ENCODE measurements at places on chromosomes 2 and 18.

- DNase-seq: peak; percentile 11
These were observed 102.6 kb downstream of the TNS1 start for GRCh38 chr2:217900010-217900779.

- peak; percentile 12 for DNase-seq
These were observed 102.9 kb upstream of the SCN1A start for GRCh38 chr2:166230724-166231070.

GRCh38 chr18:32919799-32920198, 147.0 kb upstream of the KLHL14 start:
- peak; percentile 55 for DNase-seq

DNA sequence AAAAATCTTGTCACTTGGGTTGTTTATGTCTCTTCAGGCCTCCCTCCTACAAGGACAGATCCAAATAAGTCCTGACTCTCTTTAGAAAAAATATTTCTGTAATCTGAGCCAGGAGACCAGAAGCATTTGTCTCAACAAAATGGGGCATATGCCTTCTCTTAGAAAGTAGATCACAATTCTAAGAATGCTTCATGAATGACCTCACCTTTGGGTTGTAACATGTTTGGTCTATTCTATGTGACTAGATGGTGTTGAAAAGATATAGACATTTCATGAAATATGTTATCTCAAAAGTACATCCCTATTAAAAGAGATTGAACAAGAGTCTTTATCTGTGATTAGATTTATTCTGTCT, 159.0 kb upstream of the SETBP1 start:
- peak; percentile 74 for DNase-seq

DNA sequence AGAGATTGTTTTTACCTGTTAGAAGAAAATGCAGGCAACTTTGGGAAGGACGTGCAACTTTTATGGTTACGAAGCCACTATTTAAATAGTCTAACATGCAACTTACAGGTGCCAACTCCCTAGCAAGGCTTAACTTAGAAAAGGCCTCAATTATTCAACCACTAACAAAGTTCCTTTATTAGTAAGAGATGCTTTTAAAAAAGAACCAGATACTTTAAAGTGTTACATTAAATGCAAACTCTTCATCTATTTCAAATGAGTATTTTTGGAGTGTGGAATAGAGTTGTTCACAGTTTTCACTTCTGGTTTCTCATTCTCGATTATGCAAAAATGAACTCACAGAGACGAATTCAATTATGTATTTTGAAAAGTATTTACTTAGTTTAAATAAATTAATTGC, 51.7 kb downstream of the PELI1 start:
- DNase-seq: no peak

DNA sequence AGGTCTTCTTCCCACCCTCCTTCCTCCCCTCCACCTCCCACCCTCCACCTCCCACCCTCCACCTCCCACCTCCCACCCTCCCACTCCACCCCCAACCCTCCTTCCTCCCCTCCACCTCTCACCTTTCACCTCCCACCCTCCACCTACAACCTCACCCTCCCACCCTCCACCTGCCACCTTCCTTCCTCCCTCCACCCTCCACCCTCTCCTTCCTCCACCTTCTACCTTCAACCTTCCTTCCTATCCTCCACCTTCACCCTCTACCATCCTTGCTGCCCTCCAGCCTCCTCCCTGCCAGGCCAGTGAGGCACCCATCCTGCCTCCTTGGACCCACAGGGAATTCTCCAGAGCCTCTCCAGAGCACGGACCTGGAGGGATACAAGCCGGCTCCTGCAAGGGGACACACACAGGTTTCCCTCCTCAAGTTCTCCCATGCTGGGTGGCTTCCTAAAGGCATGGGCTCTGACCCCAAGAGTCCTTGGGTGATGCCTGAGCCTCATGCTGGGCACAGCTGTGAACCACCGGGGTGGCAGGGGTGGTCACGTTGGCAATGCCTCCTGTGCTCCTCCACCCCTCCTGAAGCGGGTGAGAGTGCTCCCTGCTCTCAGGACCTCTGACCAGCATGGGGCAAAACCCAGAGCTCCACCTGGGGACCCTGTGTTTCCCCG, 293.0 kb downstream of the NDUFA10 start:
- DNase-seq: no peak

DNA sequence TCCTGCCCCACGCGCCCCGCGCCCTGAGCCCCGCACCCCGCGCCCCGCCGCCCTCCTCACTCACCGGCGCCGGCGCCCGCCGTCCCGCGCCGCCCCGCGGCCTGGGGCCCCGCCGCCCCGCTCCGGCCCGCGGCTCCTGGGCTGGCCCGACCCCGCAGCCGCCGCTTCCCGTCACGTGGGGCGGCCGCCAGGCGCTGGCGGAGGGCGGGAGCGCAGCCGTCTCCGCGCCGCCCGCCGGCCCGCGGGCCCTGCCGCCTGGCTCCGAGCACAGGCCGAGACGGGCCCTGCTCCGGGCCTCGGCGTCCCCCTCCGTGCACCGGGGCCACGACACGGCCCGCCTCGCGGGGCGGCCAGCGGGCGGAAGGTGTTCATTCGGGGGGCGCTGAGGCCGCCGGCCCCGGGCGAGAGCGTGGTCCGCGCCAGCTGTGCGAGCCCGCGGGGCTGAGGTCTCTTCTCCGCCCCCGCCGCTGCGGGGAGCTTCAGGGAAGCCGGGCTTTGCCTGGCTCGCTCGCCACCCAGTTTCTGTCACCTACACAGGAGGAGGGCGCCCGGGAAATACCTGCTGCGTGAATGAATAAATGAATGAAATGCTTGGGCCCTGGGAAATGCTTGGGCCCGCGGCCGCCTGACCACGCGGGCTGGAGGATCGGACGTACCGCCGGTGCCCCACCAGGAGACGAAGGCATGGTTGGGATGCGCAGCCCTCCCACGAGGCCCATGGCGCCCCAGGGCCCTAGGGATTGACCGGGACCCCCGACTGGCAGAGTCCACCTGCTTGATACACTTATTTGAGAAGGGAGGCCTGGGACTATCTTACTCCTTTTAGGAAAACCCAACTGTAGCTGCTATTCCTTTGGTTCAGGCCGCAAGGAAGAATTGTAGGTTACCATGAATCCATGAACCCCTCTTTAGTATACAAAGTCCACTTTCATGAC, at the start of gene TGFBRAP1:
Gene TGFBRAP1, minus strand, starts transcription at position 175 of the 935 bp plus-strand sequence. CDS start 21,434 bp downstream, outside the sequence.
- DNase-seq: peak; percentile 57

GRCh38 chr2:60966507-60967405, 50.8 kb upstream of the PEX13 start:
- DNase-seq: no peak

GRCh38 chr2:88739985-88740600, 48.6 kb downstream of the RPIA start:
- DNase-seq: peak; percentile 70

DNA sequence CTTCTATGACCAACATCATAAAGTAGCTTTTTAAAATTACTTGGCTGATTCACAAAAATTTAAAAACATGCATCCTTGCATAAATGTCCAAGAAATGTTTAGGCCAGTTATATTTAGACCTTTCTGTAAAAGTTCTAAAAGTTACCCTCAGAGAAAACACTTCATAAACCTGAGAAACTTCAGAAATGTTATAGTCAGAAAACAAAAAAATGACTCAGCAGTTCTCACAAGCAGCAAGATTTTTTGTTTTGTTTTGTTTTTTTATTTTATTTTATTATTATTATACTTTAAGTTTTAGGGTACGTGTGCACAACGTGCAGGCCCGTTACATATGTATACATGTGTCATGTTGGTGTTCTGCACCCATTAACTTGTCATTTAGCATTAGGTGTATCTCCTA, 648.1 kb downstream of the LRP1B start:
- DNase-seq: no peak

- DNase-seq: no peak
These were observed 66.1 kb upstream of the SP3 start for GRCh38 chr2:174031226-174031625.

- no peak for DNase-seq
These were observed 44.2 kb upstream of the HS6ST1 start for GRCh38 chr2:128362889-128363228.

GRCh38 chr2:101361121-101361520, 26.2 kb downstream of the CREG2 start:
- DNase-seq: no peak

DNA sequence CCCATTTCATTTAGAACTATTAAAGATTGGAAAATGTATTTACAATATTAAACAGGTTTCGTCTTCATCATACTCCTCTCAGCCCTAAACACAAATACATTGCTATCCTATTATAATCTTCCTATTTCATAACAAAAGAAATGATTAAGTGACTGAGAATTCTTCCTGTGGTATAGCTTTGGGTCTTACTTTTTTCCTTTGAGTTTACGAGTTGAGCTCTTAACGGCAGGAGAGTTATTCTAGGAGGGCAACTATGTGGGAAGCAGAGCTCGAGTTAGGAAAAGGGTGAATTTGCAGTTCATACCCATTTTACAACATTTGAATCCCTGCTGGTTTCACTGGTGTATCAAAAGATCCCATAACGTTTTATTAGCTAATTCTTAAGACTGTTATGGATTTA, 105.0 kb downstream of the FIGN start:
- no peak for DNase-seq

- DNase-seq: no peak
These were observed 63.0 kb downstream of the STK25 start for GRCh38 chr2:241445426-241445825.

Measured in epithelial cell of esophagus (primary cell).